Activated CD4-positive, alpha-beta T cell treated with anti-CD3 and anti-CD28 coated beads, Interleukin-2, amount 10 ng/mL, durations not matched to agents 24 days and 14 days (primary cell): ENCODE measurements at places on chromosomes 5 and 9. TPM values are rescaled to one million over a fixed set of nuclear protein-coding genes. Genes with fewer than 3 reads are reported as not detected.

Gene FGF18
- total RNA-seq, result 0.17 and 0.33 TPM in 2 replicates

Gene RNF183
- total RNA-seq, result 0.12 TPM in 1 of 2 replicates, not detected in the other

Gene CDH12
- total RNA-seq, result not detected in 2 replicates

Gene SPRY4
- total RNA-seq, result 1.4 and 1.5 TPM in 2 replicates

Gene PCAT7
- total RNA-seq, result not detected in 2 replicates

Gene IFNA21
- not detected in 2 replicates for total RNA-seq

Gene LCN2
- not detected in 2 replicates for total RNA-seq

Gene TLE4
- 12.1 and 13.9 TPM in 2 replicates for total RNA-seq

Gene ST8SIA4
- 61.3 and 62.3 TPM in 2 replicates for total RNA-seq

Gene IL4
- 20.5 and 21.2 TPM in 2 replicates for total RNA-seq

Gene UGCG
- 19.9 and 22.4 TPM in 2 replicates for total RNA-seq

Gene PCDHGA6
- total RNA-seq, result 0.31 and 0.54 TPM in 2 replicates

Gene MARCHF3
- 2.3 and 4.2 TPM in 2 replicates for total RNA-seq

Gene ITK
- total RNA-seq, result 230 and 237 TPM in 2 replicates

Gene FIBCD1
- not detected in 2 replicates for total RNA-seq

Gene HBEGF
- 21.9 and 22.5 TPM in 2 replicates for total RNA-seq

Gene TOR1B
- 22.7 and 24.1 TPM in 2 replicates for total RNA-seq

Gene KLF4
- total RNA-seq, result 1.0 and 1.2 TPM in 2 replicates

Gene HAPLN1
- not detected in 2 replicates for total RNA-seq

Gene FRMD3
- 0.30 and 0.59 TPM in 2 replicates for total RNA-seq

Gene SMIM32
- not detected in 2 replicates for total RNA-seq

Gene EQTN
- not detected in 2 replicates for total RNA-seq

Gene GCNT4
- 0.52 and 0.70 TPM in 2 replicates for total RNA-seq

Gene IRX1
- total RNA-seq, result not detected in 2 replicates

Gene CMBL
- 0.35 and 2.0 TPM in 2 replicates for total RNA-seq

Gene C5orf63
- 5.6 and 5.7 TPM in 2 replicates for total RNA-seq
